ENCODE measurements at places on chromosomes 2 and 18.

DNA sequence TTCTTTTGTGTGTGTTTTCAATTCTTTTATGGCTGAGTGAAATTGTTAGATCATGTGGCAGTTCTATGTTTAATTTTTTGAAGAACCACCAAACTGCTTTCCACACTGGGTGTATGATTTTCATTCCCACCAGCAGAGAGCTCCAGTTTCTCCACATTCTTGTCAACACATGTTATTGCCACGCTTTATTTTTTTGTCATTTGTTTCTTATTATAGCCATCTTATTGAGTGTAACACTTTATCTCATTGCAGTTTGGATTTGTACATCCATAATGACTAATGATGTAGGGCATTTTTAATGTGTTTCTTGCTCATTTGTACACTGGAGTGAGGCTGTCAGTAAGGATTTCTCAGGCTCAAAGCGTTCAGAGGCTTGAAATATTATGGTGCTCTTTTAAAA lies 184.2 kb downstream of the PIEZO2 start:
- DNase-seq = no peak

- DNase-seq = peak; percentile 61
These were observed 923 bp downstream of the FIGLA start for GRCh38 chr2:70789304-70790135.

DNA sequence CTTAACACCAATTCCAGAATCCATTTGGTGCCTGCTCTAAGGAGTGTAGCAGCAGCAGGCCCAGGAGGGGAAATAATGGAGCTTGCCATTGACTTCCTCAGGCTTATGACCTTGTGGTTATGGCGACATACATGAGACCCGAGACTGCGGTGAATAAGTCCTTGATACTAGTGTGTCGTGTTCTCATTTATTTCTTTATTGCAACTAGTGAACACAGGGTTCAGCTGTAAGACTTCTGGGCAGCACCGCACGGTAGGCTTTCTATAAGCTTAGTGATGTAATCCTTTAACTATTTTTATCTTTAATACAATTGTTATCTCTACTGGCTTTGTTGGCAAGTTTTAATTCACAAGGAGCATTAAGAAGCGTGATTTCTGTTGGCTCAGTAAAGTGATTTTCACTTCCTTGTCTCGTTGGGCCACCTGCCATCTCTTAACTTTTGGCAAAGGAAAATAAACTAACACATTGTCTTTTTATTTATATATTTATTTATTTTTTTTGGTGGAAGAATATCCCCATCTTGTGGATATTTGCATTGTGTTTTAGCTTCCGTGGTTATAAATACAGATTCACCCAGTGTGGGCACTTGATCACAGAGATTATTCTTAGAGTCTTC lies 139.8 kb downstream of the LTBP1 start:
- DNase-seq = no peak

DNA sequence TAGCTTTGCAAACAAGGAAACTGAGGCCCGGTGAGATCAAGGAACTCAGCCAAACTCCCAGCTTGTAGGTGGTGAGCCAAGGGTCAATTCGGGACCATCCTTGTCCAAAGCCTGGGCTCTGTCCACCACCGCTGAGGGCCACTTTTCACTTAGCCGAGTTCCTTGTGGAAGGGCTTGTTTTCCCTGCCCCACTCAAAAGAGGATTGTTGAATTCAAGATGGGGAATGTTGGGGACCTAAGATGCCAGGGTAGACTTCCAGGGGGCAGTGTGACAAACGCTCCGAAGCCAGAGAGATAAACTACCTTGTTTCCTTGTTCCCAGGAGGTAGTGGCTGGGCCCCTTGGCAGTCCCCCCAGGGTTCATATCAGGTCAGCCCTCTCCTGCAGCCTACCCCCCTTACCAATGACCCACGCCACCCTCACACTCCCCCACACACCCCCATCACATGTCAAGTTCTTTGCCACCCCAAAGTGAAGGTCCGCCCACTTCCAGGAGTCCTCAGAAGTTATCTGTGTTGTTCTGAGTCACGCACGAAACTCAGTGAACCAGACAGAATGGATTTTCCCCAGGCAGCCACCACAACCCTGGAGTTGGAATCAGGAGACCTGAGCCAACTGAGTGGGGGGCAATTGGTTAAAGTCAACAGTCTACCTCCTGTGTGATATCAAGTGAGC lies 10.3 kb upstream of the ATOH8 start:
- DNase-seq = no peak

- DNase-seq = no peak
These were observed 430 bp downstream of the BIN1 start for GRCh38 chr2:127106457-127106990.

All from activated CD4-positive, alpha-beta T cell treated with anti-CD3 and anti-CD28 coated beads, Interleukin-2, amount 50 U/mL, for 1 hour (primary cell).